ENCODE measurements at places on chromosomes 2 and 18.

DNA sequence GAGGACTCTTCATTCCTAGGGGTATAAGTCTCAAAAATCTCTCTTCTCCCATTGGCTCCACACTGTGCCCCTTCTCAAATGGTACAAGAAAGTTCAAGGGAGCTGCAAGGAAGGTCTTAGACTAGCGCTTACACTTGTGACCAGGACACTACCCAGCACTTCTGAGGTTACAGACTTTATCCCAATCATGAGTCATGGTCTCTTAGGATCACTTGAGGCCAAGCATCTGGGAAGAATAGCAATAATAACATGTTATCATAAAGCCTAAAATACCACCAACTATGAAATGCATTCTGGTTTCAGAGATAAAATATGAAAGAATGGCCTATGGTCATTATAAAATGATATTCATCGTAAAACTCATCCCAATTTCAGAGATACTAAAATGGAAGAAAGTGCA lies 309.9 kb upstream of the PKDCC start:
- no peak for DNase-seq

- DNase-seq, result no peak
These were observed 65.0 kb upstream of the POU3F3 start for GRCh38 chr2:104788742-104789455.

GRCh38 chr2:10521356-10522169 lies 73.4 kb upstream of the ODC1 start:
- no peak for DNase-seq

DNA sequence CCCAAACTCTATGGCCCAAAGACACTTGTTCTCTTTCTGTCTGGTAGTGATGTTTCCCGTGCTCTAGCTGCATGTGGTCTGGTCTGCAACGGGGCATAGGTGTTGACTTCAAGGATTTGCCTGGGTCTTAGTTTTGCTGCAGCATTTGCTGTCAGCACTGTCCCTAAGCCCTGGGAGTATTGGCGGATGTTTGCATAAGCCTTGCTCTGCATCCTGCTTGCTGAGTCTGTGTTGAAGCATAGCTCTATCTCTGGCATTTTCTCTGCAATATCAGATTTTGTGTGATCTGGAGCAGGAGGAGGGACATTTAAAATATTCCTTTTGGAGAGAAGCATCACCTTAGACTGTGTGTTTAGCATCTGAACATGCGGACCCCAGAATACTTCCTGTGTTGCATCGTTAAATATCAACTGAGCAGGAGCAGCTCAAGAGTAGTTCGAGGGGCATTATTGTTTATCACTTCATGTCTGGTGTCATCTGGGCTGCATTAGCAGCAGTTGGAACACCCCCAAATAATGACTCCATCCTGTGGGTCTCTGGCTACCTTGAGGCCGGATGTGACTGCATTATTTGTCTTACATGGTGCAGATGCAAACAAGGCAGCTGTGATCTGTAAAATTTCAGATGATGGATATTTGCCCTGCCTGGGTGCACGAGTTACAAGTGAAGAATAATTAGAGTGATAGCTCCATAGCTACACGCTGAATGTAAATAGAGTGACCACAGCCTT lies 231.7 kb downstream of the TRIB2 start:
- no peak for DNase-seq

DNA sequence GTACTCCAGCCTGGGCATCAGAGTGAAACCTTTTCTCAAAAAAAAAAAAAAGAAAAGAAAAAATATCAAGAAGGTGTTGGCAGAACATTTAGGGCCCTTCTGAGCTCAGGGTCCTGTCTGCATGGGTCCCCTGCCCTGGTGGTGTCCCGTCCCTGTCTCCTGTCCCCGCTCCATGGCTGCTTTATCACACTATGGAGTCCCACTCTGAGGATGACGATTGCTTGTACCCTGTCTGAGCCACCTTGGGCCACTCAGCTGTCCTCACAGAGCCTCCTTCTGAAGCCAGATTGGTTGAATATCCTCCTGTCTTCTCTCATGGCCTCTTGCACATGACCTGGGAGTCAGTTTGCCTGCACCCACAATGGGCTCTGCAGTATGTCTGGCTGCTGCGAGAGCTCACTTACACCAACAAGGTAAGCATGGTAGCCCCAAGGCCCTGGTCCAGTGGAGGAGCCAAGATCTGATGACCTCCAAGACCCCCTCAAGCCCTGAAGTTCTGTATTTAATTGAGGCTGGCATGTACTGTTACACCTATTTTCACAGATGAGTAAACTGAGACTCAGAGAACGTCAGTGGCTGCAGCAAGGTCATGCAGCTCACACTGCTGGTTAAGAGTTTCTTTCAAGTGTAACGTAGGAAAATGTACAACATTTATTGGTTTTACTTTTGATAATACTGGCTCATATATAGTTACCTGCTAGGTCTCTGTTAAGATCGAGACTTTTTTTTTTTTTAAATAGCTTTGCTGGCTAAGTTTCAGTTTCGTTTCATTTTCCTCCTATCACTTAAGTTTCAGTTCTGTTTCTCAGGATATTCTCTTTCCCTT lies 16.9 kb upstream of the ZCCHC2 start:
- DNase-seq, result peak; percentile 4

DNA sequence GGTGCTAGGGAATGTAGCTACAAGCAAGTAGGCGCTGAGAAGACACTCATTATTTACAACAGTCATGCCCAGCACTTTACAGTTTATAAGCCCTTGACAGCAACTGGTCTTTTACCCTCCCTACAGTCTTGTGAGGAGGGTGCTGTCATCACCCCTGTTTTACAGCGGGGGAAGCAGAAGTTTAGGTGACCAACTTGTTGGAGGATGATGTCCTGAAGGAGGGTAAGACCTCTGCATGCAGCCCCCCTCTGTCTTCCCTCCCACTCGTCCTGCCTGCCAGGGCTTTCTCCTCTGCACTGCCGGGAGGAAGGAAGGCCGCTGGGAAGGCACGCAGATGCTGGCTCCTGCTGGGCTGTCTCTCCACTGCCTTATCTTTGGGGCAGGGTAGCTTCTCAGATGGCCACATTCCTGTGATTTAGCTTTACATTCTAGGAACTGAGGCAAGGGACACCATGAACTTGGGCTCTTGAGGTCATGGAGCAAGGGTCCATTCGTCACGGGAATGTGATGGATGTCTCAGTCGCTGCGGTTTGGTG lies 972 bp downstream of the IL1R1 start:
- no peak for DNase-seq
